ENCODE measurements at places on chromosomes 7 and 10.

- DNase-seq: no peak
Measured at GRCh38 chr10:86730227-86730626, 26.2 kb upstream of the BMPR1A start.

DNA sequence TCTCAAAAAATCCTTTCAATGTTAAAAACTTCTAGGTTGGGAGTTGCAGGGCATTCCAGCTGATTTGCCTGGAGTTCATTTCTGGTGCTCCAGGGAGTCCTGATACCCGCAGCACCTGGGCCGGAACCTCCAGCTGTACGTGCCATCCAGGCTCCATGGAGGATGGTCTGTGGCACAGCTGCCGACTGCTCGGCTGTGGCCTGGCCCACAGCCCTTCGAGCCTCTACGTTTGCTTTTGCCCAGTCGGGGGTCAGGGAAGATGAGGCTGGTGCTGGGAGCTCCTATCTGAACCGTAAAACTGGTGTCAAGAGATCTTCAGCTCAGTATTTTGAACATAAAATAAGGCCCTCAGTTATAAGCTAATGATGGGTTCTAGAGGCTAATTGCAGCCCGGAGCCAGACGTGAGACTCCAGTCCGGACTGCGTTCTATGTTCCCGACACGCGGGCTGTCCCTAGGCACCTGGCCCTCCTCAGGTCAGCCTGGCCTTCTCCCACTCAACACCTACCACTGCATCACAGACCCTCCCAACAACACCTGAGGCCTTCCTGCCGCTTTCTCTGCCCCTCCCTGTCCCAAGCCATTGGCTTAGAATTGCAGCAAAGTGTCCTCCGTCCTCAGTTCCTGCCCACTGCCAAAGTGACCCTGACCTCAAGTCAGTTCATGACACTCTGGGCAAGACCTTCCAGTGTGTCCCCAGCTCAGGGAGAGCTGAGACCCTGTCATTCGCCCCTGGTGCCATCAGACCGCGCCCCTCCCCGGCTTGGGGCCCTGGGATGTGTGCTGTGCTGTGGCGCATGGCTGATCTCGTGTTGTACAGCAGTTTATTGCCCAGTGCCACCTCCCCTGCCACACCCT lies 64.2 kb upstream of the DNAJB6 start:
- no peak for DNase-seq

DNA sequence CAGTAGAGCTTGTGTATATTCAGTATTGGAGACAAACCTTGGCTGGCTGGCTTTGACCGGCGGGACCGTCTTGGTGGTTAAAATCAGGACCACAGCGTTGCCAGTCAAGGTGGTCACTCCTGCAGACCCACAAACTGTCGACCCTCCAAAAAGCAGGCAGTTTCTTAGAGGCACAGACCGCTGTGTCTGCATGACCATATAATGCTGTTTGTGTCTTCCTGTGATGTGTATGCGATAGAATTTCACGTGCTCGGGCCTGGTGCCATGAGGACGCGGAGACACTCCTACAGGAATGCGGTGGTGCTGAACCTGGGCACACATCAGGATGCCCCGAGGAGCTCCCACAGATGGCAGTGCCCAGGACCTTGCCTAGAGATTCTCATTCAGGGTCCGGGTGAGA lies 34.8 kb downstream of the BNIP3 start:
- no peak for DNase-seq

DNA sequence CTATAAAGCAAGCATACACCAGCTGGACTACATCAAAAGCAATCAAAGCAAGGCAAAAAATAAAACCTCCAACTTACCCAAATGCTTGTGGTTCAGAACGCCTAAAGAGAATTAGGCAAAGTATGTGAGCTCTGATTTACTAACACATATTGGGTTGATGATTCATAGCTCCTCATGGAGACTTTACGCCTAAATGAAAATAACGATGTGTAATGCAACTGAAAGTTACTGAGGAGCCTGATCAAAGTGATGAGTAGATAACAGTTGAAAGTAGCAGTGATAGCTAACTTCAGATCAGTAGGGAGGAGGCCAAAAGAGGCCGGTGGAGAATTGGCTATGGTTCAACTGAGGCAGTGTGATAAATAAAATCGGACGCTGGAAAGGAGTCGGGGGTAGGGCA lies 85.0 kb downstream of the MPP7 start:
- no peak for DNase-seq

- DNase-seq: no peak
Measured at GRCh38 chr10:73424478-73424877, 8.9 kb downstream of the MSS51 start.

Measured in amygdala (tissue), 56 donors.